T-helper 1 cell (primary cell): ENCODE measurements at places on chromosomes 3 and 15.

GRCh38 chr15:58462547-58462946, 30.8 kb downstream of the LIPC start:
- no peak for DNase-seq

DNA sequence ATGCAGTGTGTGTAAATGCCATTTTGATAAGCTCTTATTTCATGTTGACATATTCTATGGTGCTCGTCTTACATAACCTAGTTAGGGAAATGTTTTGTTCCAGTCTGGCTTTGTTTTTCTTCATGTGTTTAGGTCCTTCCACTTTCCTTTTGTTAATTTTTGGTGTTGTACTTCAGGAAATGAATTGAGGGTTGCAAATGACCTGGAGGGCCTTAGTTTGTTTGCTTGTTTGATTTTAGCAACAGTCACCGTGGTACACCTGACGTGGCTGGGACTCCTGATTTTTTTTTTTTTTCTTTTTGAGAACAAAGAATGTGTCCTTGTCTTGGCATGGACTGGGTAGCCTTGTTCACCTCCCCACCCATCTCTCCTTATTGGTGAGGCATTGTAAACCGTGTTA, 114.8 kb downstream of the IGF1R start:
- no peak for DNase-seq

DNA sequence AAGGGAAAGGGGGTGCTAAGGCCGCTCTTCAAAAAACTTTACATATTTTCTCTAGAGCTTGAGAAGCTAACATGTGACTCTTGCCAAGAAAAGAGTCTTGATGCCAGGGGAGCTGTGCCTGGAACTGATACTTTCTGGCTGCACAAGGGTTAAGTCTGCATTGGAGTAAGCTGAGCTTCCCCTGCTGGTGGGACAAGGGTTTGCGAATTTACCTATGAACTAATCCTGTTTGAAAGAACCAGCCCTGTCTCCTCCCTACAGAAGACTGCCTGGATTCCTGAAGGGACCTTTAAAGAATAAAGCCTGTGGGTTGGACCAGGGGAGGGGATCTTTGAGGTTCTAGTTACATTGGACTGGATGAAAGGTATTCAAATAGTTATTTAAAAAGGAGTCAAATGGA, 58.3 kb upstream of the EPHA3 start:
- DNase-seq, result no peak

DNA sequence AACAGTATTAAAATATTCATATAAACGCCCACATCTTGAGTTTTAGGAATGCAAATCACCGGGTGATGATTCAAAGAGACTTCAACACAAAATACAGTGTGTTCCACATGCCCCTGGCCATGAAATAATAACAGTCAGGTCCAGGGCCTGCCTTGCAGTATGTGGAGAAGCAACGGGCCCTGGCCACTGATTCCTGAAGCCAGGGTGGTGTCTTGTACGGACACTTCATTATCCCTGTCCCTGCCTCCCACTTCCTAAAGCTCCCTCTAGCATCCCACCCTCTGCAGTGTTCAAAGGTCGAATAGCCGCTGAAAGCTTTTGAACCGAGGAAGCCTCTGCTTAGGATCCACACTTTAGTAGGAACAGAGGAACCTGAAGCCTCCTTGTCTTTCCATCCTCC, 50.4 kb upstream of the PCSK6 start:
- DNase-seq, result no peak

DNA sequence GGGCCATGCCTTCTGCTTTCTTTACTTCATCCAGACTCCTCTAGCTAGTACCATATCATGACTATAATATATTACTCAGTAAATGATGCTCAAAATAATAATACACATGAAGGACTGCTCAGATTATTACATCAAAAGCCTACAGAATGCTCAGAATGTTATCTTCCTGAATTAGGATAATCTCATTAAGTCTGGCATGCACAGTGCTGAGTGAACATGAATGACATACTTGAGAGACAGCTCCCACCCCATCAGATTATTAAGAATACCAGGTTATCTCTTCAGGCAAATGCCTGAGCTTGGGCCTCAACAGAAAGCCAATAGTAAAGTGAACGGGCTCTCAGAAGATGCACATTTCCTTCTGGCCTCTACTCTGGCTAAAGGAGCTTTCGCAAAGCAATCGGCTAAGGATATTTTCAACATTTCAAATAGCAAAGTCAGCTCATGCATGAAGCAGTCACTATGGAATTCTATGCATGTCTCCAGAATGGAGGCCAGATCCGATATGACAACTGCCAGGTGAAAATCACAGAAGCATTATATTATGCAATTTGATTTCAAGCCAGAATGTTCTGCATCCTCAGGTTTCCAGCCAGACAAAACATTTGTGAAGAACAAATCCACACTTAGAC, 122.6 kb downstream of the KCNMB2 start:
- no peak for DNase-seq

- DNase-seq, result peak; percentile 41
Observed at GRCh38 chr15:64461721-64462162, 1.4 kb downstream of the ZNF609 start.
